Activated CD4-positive, alpha-beta T cell treated with anti-CD3 and anti-CD28 coated beads, Interleukin-10, Interleukin-2, amounts not matched to agents 100 ng/mL and 50 ng/mL, durations not matched to agents 16 hours and 8 hours (primary cell): ENCODE measurements at places on chromosomes 6 and 20.

GRCh38 chr6:112503091-112503596 is 156.0 kb downstream of the RFPL4B start:
- DNase-seq, result no peak

- no peak for DNase-seq
Measured at GRCh38 chr6:30200551-30201281, 12.5 kb downstream of the TRIM26 start.

DNA sequence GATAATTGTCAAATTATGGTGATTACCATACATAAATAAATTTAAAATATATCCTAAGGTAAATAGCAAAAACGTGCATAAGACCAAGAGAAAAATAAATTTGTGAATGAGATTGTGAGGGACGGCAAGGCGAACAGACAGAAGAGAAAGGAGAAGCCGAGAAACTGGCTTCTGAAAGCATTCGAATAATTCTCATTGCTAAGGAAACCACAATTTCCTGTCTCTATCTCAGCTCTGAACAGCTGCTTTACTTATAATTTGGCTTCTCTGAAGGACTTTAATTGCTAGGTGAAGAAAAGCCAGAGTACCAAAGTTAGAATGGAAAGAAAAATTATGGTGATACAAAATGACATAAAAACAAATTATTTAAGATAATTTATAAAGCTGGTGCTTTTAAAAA is 79.0 kb upstream of the RGS17 start:
- peak; percentile 11 for DNase-seq

DNA sequence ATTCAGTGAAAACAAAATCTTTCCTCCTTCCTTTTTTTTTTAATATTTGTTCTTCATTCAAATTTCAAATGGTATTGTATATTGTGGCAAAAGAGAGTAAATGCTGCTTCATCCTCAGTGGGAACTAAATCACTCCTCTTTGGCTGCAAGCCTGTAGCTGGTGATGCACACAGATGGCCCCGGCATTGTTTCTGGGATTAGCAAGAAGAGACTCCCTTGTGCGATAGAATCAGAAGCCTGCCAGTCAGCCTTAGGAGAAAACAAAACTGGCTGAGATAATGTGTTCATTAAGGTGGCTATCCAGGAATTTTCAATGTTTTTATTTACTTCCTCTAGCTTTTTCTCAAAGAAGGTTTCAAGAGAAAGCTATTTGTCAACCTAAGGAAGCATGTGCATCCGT is 20.7 kb upstream of the ELOVL2 start:
- no peak for DNase-seq

DNA sequence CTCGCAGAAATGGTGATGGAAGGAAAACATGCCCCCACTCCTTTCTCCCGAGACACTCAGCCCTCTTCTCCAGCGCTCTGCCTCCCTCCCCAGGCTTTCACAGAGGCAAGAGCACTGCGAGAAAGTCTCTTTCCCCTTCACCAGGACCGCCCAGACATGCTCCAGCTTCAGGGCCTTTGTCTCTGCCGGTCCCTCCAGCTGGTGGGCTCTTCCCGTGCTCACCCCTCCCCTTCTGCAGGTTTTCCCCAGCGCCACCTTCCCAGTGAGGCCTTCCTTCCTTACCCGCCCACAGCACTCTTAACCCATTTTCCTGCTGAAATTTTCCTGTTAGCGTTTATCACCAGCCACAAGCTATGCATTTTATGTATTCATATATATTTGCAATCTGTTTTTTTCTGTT is 86.2 kb downstream of the TFAP2C start:
- no peak for DNase-seq

- no peak for DNase-seq
Measured at GRCh38 chr6:31645325-31645724, 7.1 kb downstream of the BAG6 start.

DNA sequence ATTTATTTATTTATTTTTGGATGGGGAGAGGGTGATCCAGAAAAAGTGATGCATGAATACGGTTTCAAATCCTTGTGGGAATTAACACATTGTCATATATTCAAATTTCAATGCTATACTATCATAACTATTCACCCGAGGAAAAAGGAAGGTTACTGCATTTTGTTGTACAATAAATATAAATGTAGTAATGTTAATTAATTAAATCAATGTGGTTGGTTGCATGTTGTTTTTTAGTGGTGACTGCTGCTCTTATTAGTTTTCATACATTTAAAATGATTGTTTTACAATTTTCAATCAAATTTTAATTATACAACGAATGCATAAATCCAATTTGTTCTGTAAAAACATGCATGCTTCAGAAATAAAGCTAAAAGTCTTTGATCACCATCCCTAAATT is 180.5 kb downstream of the ZFP64 start:
- DNase-seq, result no peak

GRCh38 chr6:8831366-8832152 is 396.2 kb upstream of the SLC35B3 start:
- no peak for DNase-seq

GRCh38 chr6:131946992-131947955 is 3.9 kb downstream of the CCN2 start:
- no peak for DNase-seq

DNA sequence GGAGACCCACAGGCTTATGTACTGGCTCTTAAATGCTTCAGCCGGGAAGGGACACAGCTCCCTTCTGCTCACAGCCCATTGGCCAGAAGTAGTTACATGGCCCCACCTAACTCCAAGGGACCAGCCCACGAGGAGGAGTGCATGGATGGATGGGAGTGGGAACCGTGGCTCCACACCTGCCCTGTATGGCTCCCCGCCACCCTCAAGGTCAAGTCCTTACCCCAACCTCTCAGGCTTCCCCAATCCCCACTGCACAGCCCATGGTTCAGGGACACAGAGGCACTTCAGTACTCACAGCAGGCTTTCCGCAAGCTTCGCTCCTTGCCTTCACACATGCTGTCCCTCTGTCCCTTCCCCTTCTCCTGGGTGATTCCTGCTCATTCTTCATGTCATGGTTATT is 137.9 kb upstream of the KCNG1 start:
- no peak for DNase-seq

DNA sequence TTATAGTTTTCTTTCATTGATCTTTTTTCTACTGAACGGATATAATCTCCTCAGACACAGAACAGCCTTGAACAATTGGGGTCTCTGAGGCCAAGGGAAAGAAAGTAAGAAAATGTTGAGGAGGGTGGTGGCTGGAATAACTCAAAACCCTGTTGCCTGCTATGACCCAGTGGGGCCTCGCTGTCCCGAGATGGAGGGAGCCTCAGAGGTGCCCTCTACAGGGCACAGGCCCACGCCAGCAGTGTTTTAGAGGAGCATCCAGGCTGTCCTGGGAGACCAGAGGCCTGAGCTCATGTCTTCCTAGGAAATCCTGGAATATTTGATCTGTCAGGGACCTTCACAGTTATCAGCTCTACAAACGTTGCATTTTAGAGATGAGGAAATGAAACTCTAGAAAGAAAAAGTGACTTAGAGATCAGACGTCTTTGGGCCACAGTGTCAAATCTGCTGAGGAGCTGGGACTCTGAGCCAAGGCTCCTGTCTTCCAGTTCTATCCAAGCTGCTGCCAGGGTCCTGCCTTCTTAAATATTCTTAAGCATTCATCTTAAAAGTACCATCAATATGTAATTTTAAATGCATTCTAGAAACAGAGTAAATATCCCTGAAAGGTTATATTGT is 26.3 kb downstream of the ALDH5A1 start:
- peak; percentile 58 for DNase-seq

DNA sequence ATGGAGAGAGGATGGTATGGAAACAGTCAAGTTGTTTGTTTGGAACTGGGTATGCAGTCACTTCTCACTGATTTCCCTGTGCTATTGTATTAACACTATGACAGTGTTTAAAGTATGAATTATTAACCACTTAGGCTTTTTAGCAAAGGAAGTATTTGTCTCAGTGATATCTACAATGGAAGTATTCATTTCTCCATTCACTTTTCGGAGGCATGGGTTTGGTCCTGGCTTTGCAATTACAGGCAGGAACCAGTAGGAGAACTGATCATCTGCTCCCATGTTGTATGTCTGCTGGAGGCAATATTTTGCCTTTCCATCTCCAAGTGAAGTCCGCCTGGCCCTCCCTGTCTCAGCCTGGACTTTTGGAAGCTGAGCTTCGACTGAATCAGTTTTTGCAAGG is 30.6 kb upstream of the EXOC2 start:
- DNase-seq, result no peak

- DNase-seq, result no peak
Measured at GRCh38 chr6:9316831-9317230, 881.5 kb upstream of the SLC35B3 start.

GRCh38 chr6:15270402-15270801 is 24.5 kb downstream of the JARID2 start:
- no peak for DNase-seq

DNA sequence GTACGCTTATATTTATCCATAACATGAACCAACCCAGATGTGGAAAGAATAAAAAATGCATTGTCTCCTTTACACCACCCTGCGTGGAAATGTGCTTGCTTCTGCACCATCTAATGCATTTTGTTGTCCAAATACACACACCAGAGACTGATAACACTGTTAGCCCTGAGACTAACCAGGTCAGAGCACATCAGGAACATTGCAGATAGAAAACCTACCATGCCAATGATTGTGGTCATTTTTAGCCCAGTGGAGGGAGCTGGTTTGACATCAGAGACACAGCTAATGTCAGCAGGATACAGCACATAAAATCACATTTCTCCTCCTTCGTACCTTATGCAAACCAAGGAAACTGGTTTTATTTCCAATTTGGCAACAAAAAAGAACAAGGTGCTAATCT is 528.7 kb downstream of the DOK5 start:
- DNase-seq, result no peak

DNA sequence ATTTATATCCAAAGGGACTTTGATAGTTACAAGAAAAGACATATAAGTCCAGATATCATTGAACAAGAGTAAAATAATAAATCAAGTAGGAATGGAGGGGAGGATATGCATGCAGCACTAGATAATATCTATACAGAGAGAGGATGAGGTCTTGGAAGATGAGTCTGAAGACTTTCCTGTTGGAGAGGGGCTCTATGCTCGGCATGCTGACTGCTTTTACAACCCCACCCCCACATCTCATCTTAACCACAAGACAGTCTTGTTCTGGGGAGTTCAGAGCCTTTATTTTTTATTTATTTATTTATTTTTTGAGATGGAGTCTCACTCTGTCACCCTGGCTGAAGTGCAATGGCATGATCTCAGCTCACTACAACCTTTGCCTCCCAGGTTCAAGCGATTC is 48.4 kb upstream of the IER3 start:
- DNase-seq, result no peak

GRCh38 chr20:48783533-48784272 is 44.1 kb downstream of the PREX1 start:
- DNase-seq, result peak; percentile 89

DNA sequence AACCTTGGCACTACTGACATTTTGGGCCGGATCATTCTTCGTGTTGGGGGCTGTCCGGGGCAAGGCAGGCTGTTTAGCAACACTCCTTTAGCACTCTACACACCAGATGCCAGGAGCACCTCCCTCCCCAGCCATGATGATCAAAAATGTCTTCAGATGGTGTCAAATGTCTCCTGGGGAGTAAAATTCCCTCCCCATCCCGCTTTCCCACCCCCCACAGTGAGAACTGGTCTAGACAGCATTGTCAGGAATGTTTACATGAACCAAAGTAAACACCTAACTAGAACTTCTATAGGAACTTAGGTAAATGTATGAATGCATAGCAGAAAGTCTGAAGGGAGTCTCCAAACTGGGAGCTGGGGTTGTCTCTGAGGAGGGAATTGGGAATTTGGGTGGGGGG is 70.0 kb upstream of the TOP1 start:
- no peak for DNase-seq

GRCh38 chr6:32895006-32895345 is 41.0 kb downstream of the PSMB9 start:
- DNase-seq, result no peak

DNA sequence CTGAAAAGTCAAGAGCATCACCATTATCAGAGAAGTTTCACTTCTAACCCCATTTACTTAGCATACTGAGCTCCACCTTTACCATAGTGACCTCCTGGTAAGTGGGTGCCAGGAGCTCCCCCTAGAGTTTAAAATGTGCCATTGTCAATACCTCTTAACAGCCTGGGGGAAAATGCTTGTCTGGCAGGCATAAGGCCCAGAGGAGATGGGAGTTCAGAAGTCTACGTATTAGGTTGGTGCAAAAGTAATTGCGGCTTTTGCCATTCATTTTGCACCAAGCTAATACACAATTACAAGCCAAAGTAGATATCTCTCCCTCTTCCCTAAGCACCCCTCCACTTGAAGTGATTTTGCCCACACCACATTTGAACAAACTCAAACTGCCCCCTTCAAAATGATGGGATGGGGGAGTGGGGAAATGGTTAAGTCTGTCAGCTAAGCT is 919.0 kb downstream of the KIF16B start:
- DNase-seq, result peak; percentile 41

DNA sequence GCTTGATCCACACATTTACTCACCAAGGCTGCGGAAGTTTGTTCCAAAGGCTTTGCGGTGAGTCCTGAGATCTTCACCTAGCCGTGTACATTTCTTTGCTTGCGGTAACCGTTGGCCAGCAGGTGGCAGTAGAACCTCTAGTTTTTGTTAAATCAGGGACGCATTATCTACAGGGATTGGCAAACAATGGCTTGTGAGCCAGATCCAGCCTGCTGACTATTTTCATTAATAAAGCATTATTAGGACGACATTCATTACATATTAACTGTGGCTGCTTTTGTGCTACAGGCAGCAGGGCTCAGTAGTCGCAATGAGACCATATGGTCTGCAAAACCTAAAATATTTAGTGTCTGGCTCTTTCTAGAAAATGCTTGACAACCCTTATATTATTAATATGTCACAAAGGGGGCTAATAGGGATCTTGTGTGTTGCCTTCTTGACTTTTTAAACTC is 174.1 kb downstream of the DOK5 start:
- DNase-seq, result peak; percentile 70

DNA sequence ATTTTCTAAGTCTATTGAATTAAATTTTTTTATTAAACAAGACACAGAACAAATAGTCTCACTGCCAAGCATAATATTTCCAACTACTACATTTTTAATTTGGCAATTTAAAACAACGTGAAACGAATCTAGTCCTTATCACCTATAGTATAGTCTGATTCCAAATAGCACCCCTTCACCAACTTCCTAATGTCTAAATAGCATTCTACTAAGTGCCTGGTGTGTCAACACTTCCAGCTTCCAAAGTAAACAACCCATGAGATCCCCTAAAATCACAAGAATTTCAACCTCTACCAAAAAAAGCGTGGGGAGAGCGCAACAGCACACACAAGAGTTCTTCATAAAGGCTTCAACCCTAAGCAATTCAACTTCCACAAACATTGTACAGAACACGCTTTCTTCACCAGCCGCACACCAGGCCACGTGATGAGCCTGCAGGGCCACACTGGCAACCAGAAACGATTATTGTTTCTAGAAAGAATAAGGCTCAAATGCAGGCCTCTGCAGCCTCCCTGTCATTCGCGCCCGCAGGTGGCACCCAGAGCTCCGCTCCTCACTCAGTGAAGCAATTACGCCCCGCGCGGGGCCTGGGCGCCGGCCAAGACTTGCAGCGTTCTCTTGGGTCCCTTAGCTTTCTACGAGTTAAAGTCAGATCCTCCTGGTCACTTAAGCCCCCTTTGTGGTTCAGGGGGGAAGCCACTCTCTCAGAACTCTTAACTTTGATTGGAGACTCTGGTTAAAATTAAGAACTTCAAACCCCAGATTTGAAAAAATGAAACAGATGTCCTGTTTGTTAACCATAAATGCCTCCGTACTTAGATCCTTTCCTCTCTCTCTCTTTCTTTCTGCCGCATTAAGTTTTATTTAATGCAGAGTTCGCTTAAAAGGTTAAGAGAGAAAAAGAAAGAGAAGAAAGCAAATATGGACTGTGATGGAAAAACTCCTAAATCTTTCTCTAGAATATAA is 18.3 kb downstream of the SIM1 start:
- peak; percentile 23 for DNase-seq

GRCh38 chr20:22502731-22503191 is 81.6 kb downstream of the FOXA2 start:
- no peak for DNase-seq
